ENCODE measurements at places on chromosomes 16 and 17. TPM values are rescaled to one million over a fixed set of nuclear protein-coding genes. Genes with fewer than 3 reads are reported as not detected.

- DNase-seq, result no peak
These were observed 90.4 kb downstream of the MARF1 start for GRCh38 chr16:15552507-15552906.

GRCh38 chr16:74029115-74029792 is 267.4 kb upstream of the PSMD7 start:
- no peak for DNase-seq

Gene TBX2
- total RNA-seq, result 4.9 TPM

DNA sequence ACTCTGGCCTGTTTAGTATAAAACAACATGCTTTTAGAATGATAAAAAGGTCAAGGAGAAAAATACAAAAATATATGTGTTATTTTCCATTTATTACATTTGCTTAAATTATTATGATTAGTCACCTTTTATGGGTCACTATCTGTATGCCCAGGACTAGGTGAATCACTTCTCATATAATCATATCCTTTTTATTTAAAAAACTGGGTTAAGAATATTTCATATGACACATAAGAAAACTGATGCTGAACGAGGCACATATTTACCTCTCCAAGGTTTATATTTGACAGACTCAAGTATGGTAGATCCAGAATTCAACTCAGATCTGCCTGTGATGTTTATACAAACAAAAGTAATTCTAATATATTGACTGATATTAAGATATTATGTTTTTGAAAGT is 134.5 kb downstream of the CDH8 start:
- no peak for DNase-seq

GRCh38 chr16:78246559-78246958 is 147.1 kb downstream of the WWOX start:
- no peak for DNase-seq

DNA sequence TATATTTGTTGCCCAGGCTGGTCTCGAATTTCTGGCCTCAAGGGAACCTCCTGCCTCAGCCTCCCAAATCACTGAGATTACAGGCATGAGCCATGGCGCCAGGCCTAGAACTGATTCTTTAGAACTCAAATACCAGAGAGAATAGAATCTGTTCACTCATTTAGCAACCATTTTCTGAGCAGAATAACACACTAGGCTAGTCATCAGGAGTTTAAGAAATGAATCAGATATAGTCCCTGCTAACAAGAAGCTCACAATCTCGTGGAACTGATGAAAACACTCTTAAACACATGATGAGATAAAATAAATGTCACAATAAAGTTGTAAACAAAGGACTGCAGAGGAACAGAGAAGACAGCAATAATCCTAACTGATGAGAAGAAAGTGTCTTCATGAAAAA is 55.8 kb upstream of the ADCY9 start:
- DNase-seq, result no peak

GRCh38 chr16:70553645-70554044 is 30.0 kb downstream of the SF3B3 start:
- DNase-seq, result no peak

DNA sequence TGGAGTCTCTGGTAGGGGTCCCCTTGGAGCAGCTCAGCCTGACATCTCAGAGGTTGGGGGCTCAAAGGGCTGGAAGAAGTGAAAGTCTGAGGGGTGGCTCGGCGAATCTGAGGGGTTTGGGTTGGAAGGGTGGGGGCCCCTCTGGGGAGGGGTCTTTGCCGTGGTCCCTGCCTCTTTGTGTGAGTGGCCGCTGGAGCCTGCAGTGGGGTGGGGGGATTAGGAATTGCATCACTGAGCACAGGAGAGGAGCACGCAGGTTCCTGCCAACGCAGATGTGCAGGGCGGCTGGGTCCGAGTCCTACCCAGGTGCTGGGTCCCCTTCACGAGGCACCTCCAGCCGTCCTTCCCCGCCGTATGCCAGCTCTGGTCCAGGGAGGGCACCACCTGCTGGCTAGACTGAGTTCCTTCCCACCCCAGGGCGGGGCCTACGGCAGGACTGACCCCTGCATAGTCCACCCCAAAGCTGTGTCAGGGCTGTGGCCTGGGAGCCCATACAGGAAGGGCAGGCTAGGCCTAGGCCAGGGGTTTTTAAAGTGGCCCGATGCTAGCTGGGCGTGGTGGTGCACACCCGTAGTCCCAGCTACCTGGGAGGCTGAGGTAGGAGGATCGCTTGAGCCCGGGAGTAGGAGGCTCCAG is 9.9 kb downstream of the FMNL1 start:
- DNase-seq, result peak; percentile 40

- DNase-seq, result no peak
These were observed 394.8 kb downstream of the SLC39A11 start for GRCh38 chr17:72697602-72698146.

DNA sequence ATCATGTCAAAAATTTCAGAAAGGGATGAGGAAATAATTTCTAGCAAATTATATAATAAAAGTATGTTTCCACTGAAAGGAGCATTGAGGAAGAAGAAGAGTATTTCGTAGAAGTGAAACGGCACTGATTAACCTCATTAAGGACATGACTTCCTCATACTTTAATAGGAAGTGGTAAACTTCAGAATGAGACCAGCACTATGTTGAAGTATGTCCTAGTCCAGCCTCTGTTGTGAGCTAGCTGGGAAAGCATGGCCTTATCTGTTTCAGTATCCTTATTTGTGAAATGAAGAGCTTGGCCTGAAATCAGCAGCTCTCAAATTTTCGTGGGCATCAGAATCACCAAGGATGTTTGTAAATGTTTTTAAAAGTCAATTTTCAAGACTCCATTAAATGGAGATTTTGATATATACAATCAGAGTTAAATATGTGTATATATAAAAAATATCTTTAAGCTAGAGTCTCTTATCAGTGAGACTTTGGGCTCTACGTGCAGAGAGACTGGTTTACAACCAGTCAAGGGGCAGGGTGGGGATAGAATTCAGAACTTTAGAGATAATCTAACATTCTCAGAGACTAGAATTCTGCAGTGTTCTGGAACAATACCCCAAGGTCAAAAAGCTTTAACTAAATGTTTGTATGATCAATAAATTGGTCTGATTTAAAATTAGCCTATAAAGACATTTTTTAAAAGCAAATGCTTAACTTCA is 365.4 kb downstream of the CDH13 start:
- no peak for DNase-seq

Gene TMEM132E
- total RNA-seq, result not detected

Gene CCL3
- not detected for total RNA-seq

GRCh38 chr17:79990051-79990592 is 45.5 kb downstream of the TBC1D16 start:
- peak; percentile 62 for DNase-seq

GRCh38 chr16:8924214-8924613 is 39.5 kb downstream of the USP7 start:
- DNase-seq, result peak; percentile 69

DNA sequence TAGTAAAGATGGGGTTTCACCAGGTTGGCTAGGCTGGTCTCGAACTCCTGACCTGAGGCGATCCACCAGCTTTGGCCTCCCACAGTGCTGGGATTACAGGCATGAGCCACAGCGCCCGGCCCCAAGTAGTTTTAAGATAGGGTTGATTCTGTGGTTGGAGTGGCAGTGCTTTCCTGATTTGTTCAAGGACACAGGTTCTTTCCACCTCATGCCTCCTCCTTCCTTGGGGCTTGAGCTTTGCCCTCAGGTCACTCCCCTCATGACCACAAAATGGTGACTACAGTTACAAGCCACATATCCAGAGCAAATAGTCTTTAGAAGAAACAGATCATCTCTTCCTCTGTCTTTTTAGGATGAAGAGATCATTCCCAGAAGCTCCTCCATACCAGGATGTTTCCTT is 25.3 kb upstream of the SMURF2 start:
- DNase-seq, result no peak

GRCh38 chr16:64919929-64920607 is 201.8 kb downstream of the CDH11 start:
- DNase-seq, result no peak

Gene KAT8
- 55.7 TPM for total RNA-seq

Gene KRT31
- total RNA-seq, result not detected

- no peak for DNase-seq
These were observed 3.0 kb downstream of the CDT1 start for GRCh38 chr16:88806491-88807111.

GRCh38 chr17:4407851-4408250 is 25.9 kb upstream of the SPNS3 start:
- peak; percentile 67 for DNase-seq

GRCh38 chr17:29212681-29213121 is 32.5 kb upstream of the MYO18A start:
- DNase-seq, result no peak

Gene RSAD1
- total RNA-seq, result 44.5 TPM

- no peak for DNase-seq
These were observed 36.5 kb downstream of the NCOR1 start for GRCh38 chr17:16178836-16179235.

Gene ABCA6
- 35.9 TPM for total RNA-seq

Gene LRRC37A
- 0.99 TPM for total RNA-seq

DNA sequence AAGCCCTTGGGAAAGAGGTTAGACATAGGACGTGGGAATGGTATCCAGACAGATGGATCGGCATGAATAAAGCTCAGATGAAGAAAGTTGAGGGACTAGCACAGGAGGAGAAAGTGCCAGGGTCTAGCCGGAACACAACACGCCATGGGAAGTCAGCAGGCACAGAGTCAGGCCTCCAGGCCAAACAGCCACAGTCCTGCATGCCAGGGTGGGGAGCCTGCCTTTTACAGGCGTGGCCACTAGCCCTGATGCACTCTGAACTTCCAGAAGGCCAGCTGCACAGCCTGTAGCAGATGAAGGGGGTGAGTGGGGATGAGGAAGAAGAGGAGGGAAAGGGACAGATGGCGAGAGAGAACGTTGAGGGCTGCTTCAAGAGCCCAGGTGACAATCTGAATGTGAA is 5.2 kb downstream of the B9D1 start:
- DNase-seq, result no peak

Gene PER1
- total RNA-seq, result 27.5 TPM

Gene OR4D1
- total RNA-seq, result not detected

GRCh38 chr16:86661706-86662105 is 83.4 kb downstream of the FOXL1 start:
- DNase-seq, result no peak

GRCh38 chr17:48023400-48024148 is 14.0 kb downstream of the COPZ2 start:
- peak; percentile 92 for DNase-seq

- no peak for DNase-seq
These were observed 87.8 kb downstream of the MARCHF10 start for GRCh38 chr17:62720126-62720850.

Gene TAT
- total RNA-seq, result not detected

Gene TBC1D3I
- total RNA-seq, result not detected

Gene GLP2R
- 4.6 TPM for total RNA-seq

Gene CAPNS2
- 1.0 TPM for total RNA-seq

Gene CDRT15
- not detected for total RNA-seq

- DNase-seq, result no peak
These were observed 36.1 kb downstream of the NOG start for GRCh38 chr17:56629531-56630075.

Gene G6PC1
- 2.6 TPM for total RNA-seq

GRCh38 chr16:89722392-89723278 is 1.3 kb downstream of the ZNF276 start:
- no peak for DNase-seq

GRCh38 chr16:81254922-81255526 is 16.5 kb downstream of the BCO1 start:
- no peak for DNase-seq

Gene NME3
- total RNA-seq, result 62.8 TPM

DNA sequence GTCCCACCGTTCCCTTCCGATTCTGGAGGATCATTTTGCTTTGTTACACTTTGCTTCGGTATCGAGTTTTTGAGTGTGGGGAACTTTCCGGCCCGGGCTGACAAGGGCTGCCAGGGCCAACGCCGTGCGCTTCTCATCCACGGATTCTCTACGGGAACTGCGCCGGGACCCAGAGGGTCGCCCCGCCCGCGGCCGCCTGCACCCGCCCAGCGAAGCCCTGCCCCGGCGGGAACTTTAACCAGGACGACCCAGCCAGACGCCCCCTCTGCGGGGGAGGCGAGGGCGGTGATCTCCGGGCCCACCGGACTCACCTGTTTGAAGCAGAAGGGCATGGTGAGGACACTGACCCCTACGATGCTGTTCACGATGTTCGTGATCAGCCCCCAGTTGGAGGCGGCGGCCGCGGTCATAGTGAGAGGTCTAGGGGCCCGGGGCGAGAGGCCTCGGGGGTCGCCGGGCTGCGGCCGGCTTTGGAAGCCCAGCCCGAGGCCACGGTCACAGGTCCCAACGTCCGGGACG is 536 bp downstream of the SLC38A10 start:
- DNase-seq, result peak; percentile 59

GRCh38 chr17:80885947-80886582 is 105.6 kb upstream of the CHMP6 start:
- no peak for DNase-seq

GRCh38 chr17:3963237-3964201 is 718 bp downstream of the ATP2A3 start:
- DNase-seq, result no peak

- no peak for DNase-seq
These were observed 15.9 kb downstream of the IRX3 start for GRCh38 chr16:54270711-54271110.

DNA sequence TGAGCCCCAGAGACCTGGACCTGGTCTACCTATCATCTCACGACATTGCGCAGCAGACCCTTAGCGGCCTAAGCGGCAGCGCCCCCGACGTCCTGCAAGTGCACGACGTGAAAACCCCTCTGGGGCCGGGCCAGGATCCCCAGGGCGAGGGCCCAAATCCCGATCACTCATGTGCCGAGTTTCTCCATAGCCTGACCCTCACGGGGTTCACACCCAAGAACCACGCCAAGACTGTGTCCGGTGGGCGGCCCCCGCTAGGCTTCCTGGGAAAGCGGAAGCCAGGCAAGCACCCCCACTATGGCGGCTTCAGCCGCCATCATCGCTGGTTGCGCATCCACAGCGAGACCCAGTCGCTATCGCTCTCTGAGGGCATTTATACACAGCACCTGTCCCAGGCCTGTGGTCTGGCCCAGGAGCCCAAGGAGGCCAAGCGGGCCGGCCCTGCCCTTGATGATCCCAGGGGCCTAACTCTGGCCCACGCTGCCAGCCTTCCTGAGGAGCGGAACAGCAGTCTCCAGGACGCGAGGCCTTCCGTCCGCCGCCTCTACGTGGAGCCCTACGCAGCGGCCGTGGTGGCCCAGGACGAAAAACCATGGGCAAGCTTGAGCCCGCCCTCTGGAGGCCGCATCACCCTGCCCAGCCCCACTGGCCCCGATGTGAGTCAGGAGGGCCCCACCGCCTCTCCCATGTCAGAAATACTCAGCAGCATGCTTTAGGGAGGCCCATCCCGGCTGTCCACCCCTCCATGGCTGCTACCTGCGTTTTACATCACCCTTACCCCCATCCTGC is 82.8 kb upstream of the NOG start:
- DNase-seq, result no peak

GRCh38 chr16:51898872-51899271 is 648.1 kb downstream of the TOX3 start:
- no peak for DNase-seq

Gene CTRB2
- total RNA-seq, result 18,538 TPM

- DNase-seq, result no peak
These were observed 2139.4 kb downstream of the TP53TG3F start for GRCh38 chr16:35598696-35599332.

GRCh38 chr17:79728908-79729471 is 1.8 kb upstream of the ENPP7 start:
- DNase-seq, result no peak

Measured in body of pancreas (tissue), 4 donors.